Activated CD4-positive, alpha-beta T cell treated with anti-CD3 and anti-CD28 coated beads, Interleukin-2, amount 10 ng/mL, durations not matched to agents 24 days and 14 days (primary cell): ENCODE measurements at places on chromosomes 11 and 22. TPM values are rescaled to one million over a fixed set of nuclear protein-coding genes. Genes with fewer than 3 reads are reported as not detected.

The FOLH1 gene
- not detected in 2 replicates for total RNA-seq

- peaks cover 2% of the 10 kb centered on the region for H3K36me3 ChIP-seq
- no peaks in the 10 kb centered on the region for H3K4me1 ChIP-seq
- no peaks in the 10 kb centered on the region for H3K27me3 ChIP-seq
- no peak overlapping the region for H3K4me3 ChIP-seq
- DNase-seq = no peak
These were observed 19.9 kb downstream of the NAGA start for GRCh38 chr22:42050641-42051180.

DNA sequence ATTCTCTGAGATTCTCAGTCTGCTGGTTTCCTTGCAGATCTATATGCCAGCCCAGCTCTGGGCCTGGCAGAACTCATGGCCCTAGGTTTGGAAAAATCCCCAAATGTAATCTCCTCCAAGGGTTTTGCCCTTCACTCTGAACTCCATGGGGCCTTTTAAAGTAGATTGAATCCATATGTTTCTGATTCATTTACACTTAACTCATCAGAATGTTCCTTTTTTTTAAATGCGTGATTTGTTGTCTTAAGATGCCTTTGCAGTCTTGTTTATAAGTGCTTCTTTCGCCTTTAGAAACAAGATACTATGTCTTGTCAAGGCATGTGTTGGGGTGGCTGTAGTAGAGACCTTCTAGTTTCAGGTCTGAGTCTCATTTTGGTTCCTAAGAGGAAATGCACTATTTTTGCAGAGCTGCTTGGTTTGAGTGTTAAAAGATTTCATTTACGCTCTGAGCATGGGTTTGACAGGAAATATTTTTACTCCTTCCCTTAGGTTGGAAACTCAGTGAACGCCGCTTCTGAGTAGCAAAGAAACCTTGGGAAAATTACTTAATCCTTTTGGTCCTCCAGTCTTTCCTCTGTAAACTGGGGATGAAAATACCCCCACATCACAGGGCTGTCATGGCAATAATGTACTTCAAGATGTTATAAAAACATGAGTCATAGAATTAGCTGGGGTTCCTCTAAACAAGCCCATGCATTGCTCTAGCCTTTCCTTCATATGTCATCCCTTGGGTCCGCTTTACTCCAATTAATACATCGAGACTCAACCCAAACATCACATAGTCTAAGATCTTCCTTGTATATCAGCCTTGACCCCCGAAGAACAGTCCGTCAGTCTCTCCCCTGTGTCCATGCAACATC is 83.5 kb downstream of the SNX19 start:
- no peak overlapping the region for H3K27ac ChIP-seq
- peaks cover 15% of the 10 kb centered on the region for H3K27me3 ChIP-seq
- no peak for DNase-seq
- no peaks in the 10 kb centered on the region for H3K4me1 ChIP-seq

DNA sequence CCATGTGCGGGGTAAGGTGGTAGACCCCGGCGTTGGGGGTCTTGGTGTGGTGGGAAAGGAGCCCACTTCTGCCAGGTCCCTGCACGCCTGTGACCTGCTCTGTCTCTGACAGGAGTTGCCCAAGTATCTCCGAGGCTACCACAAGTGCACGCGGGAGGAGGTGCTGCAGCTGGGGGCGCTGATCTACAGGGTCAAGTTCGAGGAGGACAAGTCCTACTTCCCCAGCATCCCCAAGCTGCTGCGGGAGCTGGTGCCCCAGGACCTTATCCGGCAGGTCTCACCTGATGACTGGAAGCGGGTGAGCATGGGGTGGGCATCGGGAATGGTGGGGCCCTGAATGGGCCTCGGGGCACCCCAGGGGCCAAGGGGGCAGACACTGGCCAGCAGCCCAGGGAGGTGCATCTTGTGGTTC is 83.0 kb downstream of the MYO7A start:
- no peak for DNase-seq
- no peak overlapping the region for H3K4me3 ChIP-seq
- H3K27me3 ChIP-seq = no peaks in the 10 kb centered on the region
- no peaks in the 10 kb centered on the region for H3K4me1 ChIP-seq

GRCh38 chr11:62553839-62554361 is 7.3 kb upstream of the AHNAK start:
- peak overlapping the region; percentile 78 for H3K4me3 ChIP-seq
- H3K27me3 ChIP-seq = peaks cover 6% of the 10 kb centered on the region
- peak; percentile 72 for DNase-seq

The IFITM2 gene
- 659 and 674 TPM in 2 replicates for total RNA-seq

The KRTAP5-9 gene
- total RNA-seq = not detected in 2 replicates

- peaks cover 2% of the 10 kb centered on the region for H3K27me3 ChIP-seq
- H3K27ac ChIP-seq = no peak overlapping the region
- H3K36me3 ChIP-seq = no peaks in the 10 kb centered on the region
- DNase-seq = no peak
- no peak overlapping the region for H3K4me3 ChIP-seq
- H3K4me1 ChIP-seq = no peaks in the 10 kb centered on the region
These were observed 95.4 kb upstream of the GALNT18 start for GRCh38 chr11:11717064-11717725.

GRCh38 chr11:40384991-40385390 is 1074.5 kb downstream of the LRRC4C start:
- DNase-seq = no peak
- no peaks in the 10 kb centered on the region for H3K4me1 ChIP-seq
- no peaks in the 10 kb centered on the region for H3K27me3 ChIP-seq
- no peak overlapping the region for H3K27ac ChIP-seq
- no peak overlapping the region for H3K4me3 ChIP-seq

- no peak overlapping the region for H3K27ac ChIP-seq
- H3K4me1 ChIP-seq = peaks cover 15% of the 10 kb centered on the region
- no peak overlapping the region for H3K4me3 ChIP-seq
These were observed 90.2 kb downstream of the DDX10 start for GRCh38 chr11:108754901-108755625.

The FAM76B gene
- total RNA-seq = 39.1 and 43.0 TPM in 2 replicates

DNA sequence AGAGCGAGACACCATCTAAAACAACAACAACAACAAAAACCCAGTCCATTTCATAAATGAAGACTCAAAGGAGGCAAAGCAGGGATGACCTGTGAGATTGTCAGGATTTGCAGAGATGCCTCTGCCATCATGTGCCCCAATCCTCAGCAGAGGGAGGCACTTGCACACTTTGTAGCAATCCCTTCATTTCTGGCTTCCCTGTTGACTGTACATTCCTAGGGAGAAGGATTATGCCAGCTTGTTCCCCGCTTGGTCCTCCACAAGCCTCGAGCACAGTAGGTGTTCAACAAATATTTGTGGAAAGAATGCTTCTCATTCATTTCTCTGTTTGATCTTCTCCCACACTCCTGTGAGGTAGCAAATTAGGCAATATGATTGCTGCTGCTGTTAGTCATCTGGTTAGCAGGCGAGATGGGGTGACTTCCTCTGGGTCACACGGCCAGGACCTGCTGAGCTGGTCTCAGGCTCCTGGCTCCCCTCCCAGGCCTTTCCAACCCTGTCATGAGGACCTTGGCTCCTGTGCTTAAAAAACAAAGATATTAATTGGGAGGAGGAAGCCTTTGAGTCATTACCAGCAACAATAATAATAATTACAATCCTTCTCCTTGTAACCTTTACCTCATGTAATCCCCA is 34.1 kb downstream of the LIF start:
- H3K36me3 ChIP-seq = no peaks in the 10 kb centered on the region
- DNase-seq = peak; percentile 69
- peak overlapping the region; percentile 42 for H3K4me3 ChIP-seq
- H3K4me1 ChIP-seq = peaks cover 45% of the 10 kb centered on the region
- H3K27ac ChIP-seq = peak overlapping the region; percentile 87
- H3K27me3 ChIP-seq = no peaks in the 10 kb centered on the region

The LYVE1 gene
- total RNA-seq = not detected in 2 replicates

The GLYAT gene
- total RNA-seq = not detected in 2 replicates

The CNTF gene
- total RNA-seq = 3.4 and 3.9 TPM in 2 replicates

- no peaks in the 10 kb centered on the region for H3K27me3 ChIP-seq
- no peak overlapping the region for H3K4me3 ChIP-seq
- H3K27ac ChIP-seq = no peak overlapping the region
- H3K4me1 ChIP-seq = peaks cover 63% of the 10 kb centered on the region
- peaks cover 59% of the 10 kb centered on the region for H3K36me3 ChIP-seq
These were observed 100.1 kb downstream of the PRR5L start for GRCh38 chr11:36395978-36396736.

GRCh38 chr11:119092880-119093842 is 8.5 kb downstream of the HMBS start:
- peak overlapping the region; percentile 95 for H3K4me3 ChIP-seq
- peaks cover 62% of the 10 kb centered on the region for H3K36me3 ChIP-seq
- no peak for DNase-seq
- peak overlapping the region; percentile 83 for H3K27ac ChIP-seq
- peaks cover 56% of the 10 kb centered on the region for H3K4me1 ChIP-seq

DNA sequence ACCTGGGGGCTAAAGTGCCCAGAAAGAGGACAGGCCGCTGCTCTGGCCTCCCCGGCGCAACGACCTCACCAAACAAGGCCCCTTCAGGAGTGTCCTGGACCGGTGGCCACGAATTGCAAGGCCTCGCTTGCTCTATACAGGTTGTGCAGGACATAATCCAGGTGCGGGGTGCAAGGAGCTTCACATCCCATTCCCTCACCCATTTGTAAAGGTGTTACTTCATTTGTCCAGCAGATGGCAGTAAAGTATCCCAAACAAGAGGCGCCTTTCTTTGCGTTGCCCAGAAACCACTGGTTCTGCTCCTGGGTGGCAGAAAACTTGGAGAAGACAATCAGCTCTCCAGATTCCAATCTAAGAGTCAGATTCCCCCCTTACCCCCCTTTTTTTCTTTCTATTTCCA is 35.9 kb upstream of the PRDM11 start:
- H3K36me3 ChIP-seq = no peaks in the 10 kb centered on the region
- no peaks in the 10 kb centered on the region for H3K4me1 ChIP-seq
- no peak overlapping the region for H3K4me3 ChIP-seq
